ENCODE measurements at places on chromosomes 4 and X.

- peak; percentile 83 for DNase-seq
Observed at GRCh38 chrX:102659790-102660757, 8.8 kb downstream of the GPRASP1 start.

- no peak for DNase-seq
Observed at GRCh38 chrX:29671421-29671820, 543.9 kb upstream of the MAGEB2 start.

GRCh38 chrX:129769467-129770154, 10.1 kb upstream of the SASH3 start:
- peak; percentile 54 for DNase-seq

DNA sequence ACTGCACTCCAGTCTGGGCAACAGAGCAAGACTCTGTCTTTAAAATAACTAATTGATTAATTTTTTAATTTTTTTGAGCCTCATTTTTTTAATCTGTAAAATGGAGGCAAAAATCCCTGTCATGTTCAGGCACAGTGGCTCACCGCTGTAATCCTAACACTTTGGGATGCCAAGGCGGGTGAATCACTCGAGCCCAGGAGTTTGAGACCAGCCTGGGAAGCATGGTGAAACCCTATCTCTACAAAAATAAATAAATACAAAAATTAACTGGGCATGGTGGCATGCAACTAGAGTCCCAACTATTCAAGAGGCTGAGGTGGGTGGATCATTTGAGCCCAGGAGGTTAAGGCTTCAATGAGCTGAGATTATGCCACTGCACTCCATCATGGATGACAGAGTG, 15.4 kb downstream of the AMTN start:
- DNase-seq, result no peak

DNA sequence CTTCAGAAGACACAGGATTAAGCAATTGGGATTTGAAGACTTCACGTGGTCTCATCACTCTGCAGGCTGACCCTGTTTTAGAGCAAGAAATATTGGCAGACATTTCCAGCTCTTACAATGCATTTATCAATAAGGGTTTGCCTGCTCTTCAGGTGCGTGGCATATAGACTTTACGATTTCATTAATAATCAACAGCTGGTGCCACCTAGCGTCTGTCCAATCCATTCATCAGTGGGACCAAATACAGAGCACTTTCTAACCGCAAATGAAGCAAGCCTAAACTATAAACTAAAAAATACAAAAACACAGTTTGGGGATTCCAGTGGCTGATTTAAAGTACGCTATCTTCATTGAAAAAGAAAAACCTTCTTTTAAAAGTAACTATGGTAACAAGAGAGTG, 125.4 kb upstream of the DMD start:
- peak; percentile 14 for DNase-seq

DNA sequence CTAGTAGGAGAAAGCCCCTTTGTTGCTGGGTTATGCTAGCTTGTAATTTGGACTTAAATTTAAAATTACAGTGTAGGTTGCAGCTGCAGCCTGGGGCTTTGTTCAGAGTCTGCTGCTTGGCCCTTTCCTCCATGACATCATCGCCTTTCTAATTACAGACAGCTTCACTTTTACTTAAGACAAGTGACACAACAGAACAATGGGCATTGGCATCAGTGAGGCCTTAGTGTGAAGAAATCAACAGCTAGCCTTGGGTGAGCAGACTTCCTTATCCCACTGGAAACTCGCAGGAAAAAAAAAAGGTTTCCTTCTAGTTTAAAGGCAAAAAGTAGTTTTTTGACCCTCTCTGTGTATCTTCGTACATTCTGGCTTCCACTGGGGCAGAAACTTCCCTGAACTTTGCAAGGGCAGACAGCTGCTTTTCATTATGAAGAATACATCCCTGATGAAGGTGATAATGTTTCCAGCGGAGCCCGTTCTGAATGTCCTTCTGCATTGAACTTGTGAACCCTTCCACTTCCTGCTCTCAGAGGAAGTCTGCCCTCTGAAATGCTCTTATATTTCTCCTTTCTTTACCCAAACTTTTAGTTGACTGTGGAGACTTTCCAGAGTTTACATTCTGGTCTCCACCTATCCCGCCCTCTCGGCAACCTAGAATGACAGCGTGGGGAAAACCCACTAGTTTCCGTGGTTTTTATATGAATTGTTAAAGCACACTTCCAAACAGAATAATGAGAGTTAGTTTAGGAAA, 123.2 kb upstream of the FAM9C start:
- no peak for DNase-seq

- DNase-seq, result no peak
Observed at GRCh38 chr4:184368731-184369130, 105.6 kb downstream of the IRF2 start.

GRCh38 chr4:15396157-15396800, 31.6 kb upstream of the C1QTNF7 start:
- DNase-seq, result peak; percentile 76

DNA sequence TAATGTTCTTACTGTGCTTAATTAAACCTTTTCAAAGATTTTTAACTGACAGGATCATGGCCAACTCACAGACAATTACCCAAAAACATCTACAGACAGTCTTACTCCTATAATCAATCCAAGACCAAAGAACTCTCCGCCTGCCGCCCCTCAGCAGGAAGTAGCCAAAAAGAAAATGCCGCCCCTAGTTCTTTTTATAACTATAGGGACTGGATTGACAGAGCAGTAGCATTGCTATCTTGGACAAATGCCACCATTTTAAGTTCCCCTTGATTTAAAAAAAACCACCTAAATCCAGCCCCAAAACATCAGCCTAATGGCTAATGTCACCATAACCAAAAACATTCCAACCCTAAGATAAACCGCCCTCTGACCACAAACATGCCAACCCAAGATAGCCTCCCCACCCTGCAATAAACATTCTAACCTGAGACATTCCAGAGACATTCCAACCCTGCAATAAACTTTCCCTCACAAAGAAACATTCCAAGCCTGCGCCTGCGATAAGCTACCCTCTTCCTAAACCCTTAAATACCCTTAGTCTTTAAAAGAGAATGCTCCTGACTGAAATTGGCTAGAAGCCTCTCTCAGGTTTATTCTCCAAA, 77.0 kb downstream of the COQ2 start:
- no peak for DNase-seq

DNA sequence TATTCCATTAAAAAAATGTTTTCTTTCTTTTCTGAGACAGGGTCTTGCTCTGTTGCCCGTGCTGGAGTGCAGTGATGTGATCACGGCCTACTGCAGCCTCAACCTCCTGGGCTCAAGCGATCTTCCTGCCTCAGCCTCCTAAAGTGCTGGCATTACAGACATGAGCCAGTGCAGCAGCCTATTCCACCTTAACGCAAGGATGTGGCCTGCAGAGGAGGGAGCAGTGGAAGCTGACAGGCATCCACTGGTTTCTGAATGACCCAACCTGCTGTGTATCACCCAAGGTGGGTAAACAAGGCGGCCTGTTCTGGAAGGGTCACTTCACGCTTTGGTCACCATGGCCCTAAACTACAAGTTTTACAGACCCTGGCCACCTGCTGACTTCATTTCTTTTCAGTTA, 60.8 kb downstream of the ACOX3 start:
- DNase-seq, result no peak

- DNase-seq, result no peak
Observed at GRCh38 chrX:16868920-16869319, 1.2 kb downstream of the RBBP7 start.

DNA sequence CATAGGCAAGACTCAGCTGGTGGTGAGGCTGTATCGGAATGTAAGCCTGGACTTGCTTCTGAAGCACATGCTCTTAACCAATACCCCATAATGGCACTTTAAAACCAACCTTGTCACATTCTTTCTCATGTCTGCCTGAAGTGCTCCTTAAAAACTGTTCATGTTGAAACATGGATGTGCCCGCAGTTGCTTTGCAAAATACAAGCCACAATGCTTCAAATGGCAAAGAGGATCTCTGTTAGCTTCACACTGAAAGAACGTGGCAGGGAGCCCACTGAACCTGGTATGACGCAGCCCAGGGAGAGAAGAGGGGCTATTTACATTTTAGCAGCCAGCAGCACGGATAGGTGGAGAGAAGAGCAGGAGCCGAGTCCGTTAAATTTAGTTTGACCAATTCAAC, 29.3 kb downstream of the SOD3 start:
- no peak for DNase-seq

- no peak for DNase-seq
Observed at GRCh38 chr4:8775121-8775520, 96.5 kb downstream of the HMX1 start.

- DNase-seq, result no peak
Observed at GRCh38 chr4:8296491-8296890, 26.9 kb downstream of the HTRA3 start.

DNA sequence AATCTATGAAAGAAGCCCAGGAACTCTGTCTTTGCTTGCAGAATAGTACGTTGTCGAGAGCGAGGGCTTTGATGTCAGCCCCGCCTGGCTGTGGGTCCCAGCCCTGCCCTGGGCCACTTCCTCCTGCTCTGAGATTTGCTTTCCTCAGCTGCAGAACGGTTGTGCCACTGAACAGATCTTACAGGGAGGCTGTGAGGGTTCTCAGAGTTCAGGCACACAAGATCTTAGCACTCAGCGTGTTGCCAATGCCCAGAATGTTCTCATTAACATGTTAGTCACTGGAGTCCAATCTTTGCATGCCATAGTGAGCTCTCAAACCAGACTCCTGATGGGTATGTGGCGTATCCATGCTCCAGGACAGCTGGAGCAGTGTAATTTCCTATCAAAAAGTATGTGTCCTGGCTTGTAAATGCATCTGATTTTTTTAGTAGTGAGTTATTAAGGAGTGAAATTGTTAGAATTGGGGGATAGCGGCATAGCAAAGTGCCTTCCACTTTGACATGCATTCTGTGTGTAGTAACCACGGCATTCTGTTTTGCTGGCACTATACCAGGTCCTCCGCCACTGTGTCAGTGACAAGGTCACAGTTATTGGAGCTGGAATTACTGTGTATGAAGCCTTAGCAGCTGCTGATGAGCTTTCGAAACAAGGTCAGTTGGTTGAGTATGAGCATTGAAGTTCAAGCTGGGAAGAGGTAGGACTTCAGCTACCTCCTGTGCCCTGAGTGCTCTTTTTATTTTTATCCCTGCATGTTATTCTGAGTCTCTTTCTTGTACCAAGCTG, 31.6 kb downstream of the TKTL1 start:
- DNase-seq, result no peak

DNA sequence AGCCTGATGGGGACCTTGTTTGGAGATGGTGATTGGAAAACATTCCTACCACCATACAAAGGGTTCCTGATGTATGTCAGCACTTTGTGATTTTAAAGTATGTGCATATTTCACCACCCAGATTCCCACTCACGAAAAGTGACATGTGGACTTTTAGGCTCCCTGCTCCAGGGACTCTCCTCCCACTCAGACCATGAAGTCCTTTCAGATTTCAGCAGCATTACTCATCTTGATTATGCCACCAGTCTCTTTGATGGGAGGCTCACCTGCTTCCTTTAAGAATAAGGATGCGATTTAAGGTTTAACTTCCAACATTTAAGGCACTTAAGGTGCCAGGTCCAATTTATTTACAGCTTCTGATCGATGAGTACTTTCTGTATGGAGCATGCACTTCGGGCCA, 204.4 kb downstream of the PPARGC1A start:
- no peak for DNase-seq

DNA sequence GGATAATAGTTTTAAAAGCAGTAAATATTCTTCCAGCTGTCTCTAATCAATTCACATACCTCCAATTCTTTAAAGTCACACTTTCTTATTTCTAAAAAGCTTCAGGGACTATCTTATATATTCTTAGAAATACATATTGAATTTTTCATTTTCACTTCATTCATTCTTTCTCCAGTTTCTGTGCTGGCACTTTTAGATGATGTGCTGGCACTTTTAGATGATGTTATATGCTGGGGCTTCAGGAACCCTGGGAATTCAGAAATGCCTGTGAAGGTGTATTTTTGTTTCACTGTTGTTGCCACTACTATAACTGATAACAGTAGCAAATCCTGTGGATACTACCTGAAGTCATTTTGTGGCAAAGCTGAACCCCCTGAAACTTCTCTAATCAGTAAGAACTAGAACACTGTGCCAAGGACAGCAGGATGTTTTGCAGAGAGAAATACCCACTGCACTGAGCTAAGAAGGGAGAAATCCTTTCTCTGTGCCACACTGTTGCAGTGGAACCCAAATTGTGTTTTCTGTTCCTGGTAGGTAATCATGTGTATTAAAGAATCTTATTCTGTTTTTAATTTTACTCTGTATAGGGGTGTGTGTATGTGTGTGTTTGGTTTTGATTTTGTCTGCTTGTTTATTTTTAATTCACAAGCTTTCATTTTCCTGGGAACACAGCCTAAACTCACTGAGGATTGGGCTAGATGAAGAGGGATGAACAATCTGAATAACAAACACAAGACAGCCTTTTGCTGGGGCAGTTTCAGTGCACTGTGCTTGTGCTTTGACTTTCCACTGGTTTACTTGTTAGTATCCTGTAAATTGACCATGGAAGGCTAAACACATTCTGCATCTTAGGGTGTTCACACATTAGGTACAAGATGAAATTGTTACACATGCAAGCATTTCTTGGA, 898.3 kb downstream of the CCSER1 start:
- DNase-seq, result no peak

DNA sequence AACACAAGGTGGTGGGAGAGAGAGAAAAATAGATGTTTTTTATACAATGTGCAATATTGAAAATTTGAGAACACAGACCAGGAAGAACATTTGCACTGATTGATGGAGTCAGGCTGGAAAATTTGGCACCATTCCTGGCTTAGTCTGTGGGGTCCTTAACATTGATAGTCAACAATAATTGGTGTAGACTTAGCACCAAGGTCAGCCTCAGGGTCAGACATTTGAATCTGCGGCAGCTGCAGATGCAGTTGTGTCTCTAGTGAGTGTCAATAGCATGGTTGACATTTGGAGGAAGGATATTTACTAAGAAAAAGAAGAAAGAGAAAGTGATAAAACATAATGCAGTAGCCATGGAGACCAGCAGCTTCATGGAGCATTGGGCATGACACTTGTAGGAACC, 31.5 kb upstream of the GLRA3 start:
- no peak for DNase-seq

DNA sequence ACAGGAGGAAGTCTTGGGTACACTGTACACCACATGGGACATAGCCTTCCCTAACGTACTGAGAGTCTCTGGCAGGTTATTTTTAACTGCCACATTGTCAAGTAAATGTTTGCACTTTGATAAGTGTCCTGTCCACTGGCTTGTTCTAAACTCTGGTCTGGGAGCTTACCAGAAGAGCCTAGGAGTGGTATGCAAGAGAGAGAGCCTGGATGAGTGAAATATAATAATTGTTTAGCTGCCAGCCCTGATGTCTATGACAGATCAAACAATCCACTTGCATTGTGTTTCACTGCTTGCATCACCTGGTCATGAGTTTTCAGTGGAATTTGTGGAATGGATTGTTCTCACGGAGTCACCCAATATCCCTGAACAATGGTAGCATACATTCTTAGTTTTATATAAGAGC, 91.6 kb downstream of the SHROOM3 start:
- DNase-seq, result no peak

GRCh38 chr4:146214238-146214637, at the start of gene REELD1:
REELD1 (plus strand) TSS chr4:146214538; CDS start chr4:146216953, 2,415 bp downstream.
- no peak for DNase-seq

GRCh38 chr4:145277011-145277410, 96.6 kb upstream of the OTUD4 start:
- DNase-seq, result no peak

- DNase-seq, result no peak
Observed at GRCh38 chr4:127737295-127737694, 7.1 kb downstream of the SLC25A31 start.

GRCh38 chr4:7414046-7414445, 20.7 kb downstream of the PSAPL1 start:
- no peak for DNase-seq
